ENCODE measurements at places on chromosomes 2 and 18. TPM values are rescaled to one million over a fixed set of nuclear protein-coding genes. Genes with fewer than 3 reads are reported as not detected.

DNA sequence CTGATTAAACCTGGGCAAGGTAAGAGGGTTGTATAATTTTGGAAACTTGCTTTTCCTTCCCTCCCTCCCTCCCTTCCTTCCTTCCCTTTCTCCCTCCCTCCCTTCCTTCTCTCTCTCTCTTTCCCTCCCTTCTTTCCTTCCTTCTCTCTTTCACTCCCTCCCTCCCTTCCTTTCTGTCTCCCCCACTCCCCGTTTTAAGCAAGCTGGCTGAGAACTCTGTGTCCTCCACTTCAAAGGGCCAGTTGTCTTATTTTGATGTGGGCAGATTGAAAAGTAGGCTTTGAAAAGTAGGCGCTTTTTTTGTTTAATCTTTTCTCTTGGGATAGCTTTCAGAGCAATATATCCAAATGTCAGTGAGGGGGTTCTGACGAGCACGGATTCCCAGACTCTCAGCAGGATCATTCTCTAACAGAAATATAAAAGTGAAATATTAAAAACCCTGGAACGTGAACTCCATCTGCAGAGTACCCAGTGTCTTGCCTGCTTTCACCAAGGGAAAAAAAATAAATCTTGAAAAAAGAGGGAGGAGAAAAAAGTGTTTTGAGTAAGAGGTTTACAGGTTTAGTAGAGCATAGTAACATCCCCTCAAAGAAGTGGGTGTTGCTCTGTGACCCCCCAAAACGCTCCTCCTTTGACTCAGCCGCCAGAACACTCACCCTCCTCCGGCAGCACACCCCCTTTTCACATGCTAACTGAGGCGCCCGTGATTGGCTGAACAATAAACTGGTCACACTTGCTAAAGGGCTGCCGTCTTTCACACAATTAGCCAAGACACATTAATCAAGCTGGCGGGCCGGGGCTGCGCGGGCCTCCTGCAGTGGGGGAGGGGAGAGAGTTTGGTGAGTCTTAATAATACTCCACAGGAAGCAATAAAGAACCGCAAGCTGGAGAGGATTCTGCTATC lies 52.2 kb downstream of the CDK15 start:
- H3K4me1 ChIP-seq: peaks cover 38% of the 10 kb centered on the region
- H3K27ac ChIP-seq: no peak overlapping the region
- no peaks in the 10 kb centered on the region for H3K27me3 ChIP-seq
- H3K36me3 ChIP-seq: no peaks in the 10 kb centered on the region

Gene TUBB8B
- not detected for polyA plus RNA-seq

Gene KCNS3
- 0.05 TPM for polyA plus RNA-seq

DNA sequence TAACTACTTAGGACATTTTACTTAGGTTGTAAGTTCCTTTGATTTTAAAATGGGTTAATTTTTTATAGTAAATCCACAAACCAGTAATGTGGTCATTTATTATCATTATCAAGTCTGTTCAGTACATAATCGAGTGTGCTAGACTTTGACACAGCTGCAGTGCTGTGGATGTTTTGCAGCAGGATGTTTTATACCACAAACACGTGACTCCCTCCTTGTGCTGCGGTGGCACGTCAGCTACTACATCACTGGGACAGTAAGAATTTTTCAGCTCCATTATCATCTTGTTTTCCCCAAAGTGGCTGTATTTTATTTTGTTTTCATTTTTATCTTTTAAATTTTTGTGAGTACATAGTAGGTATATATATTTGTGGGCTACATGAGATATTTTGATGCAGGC lies 70.0 kb downstream of the ATP9B start:
- H3K27me3 ChIP-seq: no peaks in the 10 kb centered on the region
- DNase-seq: no peak
- no peak overlapping the region for H3K4me3 ChIP-seq
- H3K36me3 ChIP-seq: peaks cover 2% of the 10 kb centered on the region
- no peaks in the 10 kb centered on the region for H3K4me1 ChIP-seq

- no peaks in the 10 kb centered on the region for H3K36me3 ChIP-seq
- no peaks in the 10 kb centered on the region for H3K27me3 ChIP-seq
- H3K4me3 ChIP-seq: no peak overlapping the region
- no peak overlapping the region for H3K27ac ChIP-seq
- H3K4me1 ChIP-seq: no peaks in the 10 kb centered on the region
Measured at GRCh38 chr2:73134471-73134870, 21.7 kb upstream of the RAB11FIP5 start.

GRCh38 chr2:20421988-20422370 lies 24.9 kb upstream of the RHOB start:
- H3K27me3 ChIP-seq: no peaks in the 10 kb centered on the region
- H3K27ac ChIP-seq: no peak overlapping the region

DNA sequence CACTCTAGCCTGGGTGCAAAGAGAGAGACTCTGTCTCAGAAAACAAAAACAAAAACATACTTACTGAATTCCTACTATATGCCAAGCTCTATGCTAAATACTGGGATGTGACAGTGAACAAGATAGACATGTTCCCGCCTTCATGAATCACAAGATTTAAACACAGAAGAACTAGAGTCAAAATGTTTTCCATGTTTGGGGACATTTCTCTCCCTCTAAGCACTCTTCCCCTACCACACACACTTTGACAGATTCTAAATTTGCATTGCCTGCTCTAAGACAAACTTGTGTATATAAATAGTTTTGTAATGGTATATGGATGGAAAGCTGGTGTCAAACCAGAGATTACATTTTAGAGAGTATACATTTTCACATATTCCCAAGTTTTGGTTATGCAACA lies 11.1 kb downstream of the CYBRD1 start:
- no peaks in the 10 kb centered on the region for H3K27me3 ChIP-seq
- H3K4me1 ChIP-seq: no peaks in the 10 kb centered on the region
- no peak overlapping the region for H3K4me3 ChIP-seq

Gene CAVIN2
- 1.5 TPM for polyA plus RNA-seq

GRCh38 chr2:100070078-100070477 lies 72.3 kb downstream of the AFF3 start:
- no peaks in the 10 kb centered on the region for H3K27me3 ChIP-seq
- H3K27ac ChIP-seq: no peak overlapping the region
- H3K4me3 ChIP-seq: no peak overlapping the region
- peaks cover 6% of the 10 kb centered on the region for H3K4me1 ChIP-seq

Gene PPM1B
- polyA plus RNA-seq: 16.2 TPM

GRCh38 chr2:98809116-98809515 lies 78.2 kb upstream of the MGAT4A start:
- H3K4me3 ChIP-seq: no peak overlapping the region
- DNase-seq: no peak
- H3K27ac ChIP-seq: no peak overlapping the region
- no peaks in the 10 kb centered on the region for H3K27me3 ChIP-seq
- no peaks in the 10 kb centered on the region for H3K36me3 ChIP-seq

GRCh38 chr2:70527447-70528080 lies 26.1 kb downstream of the TGFA start:
- no peak overlapping the region for H3K4me3 ChIP-seq
- H3K27me3 ChIP-seq: no peaks in the 10 kb centered on the region
- H3K4me1 ChIP-seq: no peaks in the 10 kb centered on the region

GRCh38 chr2:222284466-222284865 lies 14.3 kb downstream of the PAX3 start:
- DNase-seq: no peak
- no peaks in the 10 kb centered on the region for H3K4me1 ChIP-seq
- no peak overlapping the region for H3K27ac ChIP-seq

DNA sequence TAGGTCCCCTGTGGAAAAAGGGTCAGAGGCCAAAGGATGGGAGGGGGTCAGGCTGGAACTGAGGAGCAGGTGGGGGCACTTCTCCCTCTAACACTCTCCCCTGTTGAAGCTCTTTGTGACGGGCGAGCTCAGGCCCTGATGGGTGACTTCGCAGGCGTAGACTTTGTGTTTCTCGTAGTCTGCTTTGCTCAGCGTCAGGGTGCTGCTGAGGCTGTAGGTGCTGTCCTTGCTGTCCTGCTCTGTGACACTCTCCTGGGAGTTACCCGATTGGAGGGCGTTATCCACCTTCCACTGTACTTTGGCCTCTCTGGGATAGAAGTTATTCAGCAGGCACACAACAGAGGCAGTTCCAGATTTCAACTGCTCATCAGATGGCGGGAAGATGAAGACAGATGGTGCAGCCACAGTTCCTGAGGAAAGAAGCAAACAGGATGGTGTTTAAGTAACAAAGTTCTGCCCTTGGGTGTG lies 165.8 kb downstream of the RPIA start:
- DNase-seq: no peak
- H3K4me1 ChIP-seq: no peaks in the 10 kb centered on the region
- no peaks in the 10 kb centered on the region for H3K36me3 ChIP-seq
- no peak overlapping the region for H3K4me3 ChIP-seq
- no peak overlapping the region for H3K27ac ChIP-seq

DNA sequence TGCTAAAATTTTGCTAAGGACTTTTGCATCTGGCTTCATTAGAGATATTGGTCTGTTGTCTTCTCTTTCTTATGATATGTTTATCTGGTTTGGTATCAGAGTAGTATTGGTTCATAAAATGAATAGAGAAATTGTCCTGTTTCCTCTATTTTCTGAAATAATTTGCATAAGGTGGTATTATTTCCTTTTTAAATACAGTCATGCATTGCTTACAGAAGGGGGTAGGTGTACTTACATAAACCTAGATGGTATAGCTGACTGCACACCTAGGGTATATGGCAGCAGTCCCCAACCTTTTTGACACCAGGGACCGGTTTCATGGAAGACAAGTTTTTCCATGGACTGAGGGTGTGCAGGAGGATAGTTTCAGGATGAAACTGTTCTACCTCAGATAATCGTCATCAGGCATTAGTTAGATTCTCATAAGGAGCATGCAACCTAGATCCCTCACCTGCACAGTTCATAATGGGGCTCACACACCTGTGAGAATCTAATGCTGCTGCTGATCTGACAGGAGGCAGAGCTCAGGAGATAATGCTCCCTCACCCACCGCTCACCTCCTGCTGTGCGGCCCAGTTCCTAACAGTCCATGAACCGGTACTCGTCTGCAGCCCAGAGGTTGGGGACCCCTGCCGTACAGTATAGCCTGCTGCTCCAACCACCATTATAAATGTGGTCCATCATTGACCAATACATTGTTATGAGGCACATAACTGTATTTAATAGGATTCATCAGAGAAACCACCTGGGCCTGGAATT lies 189.2 kb downstream of the FAM210A start:
- H3K27me3 ChIP-seq: no peaks in the 10 kb centered on the region
- no peaks in the 10 kb centered on the region for H3K36me3 ChIP-seq
- peaks cover 12% of the 10 kb centered on the region for H3K4me1 ChIP-seq
- H3K27ac ChIP-seq: no peak overlapping the region
- no peak overlapping the region for H3K4me3 ChIP-seq
- DNase-seq: no peak

GRCh38 chr2:30684026-30684425 lies 123.2 kb downstream of the CAPN13 start:
- H3K27ac ChIP-seq: no peak overlapping the region
- H3K36me3 ChIP-seq: no peaks in the 10 kb centered on the region
- no peak for DNase-seq
- H3K4me3 ChIP-seq: no peak overlapping the region

DNA sequence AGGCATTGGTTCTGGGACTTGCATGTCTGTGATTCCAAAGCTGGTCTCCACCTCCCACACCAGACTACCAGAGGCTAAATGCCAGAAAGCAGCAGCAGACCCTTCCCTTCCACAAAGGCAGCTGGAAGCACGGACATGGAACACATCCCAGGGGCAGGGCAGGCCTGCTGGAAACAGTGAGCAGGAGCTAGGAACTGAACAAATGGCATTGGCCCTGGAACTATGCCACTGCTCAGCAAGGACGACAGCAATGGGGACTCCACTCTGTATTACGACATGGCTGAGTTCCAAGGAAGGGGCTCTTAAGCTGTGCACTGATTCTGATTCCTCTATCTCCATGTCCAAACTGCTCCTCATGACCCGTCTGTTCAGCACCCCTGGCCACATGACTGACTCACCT lies 77.8 kb upstream of the TFCP2L1 start:
- peaks cover 73% of the 10 kb centered on the region for H3K36me3 ChIP-seq
- H3K27ac ChIP-seq: no peak overlapping the region
- no peaks in the 10 kb centered on the region for H3K27me3 ChIP-seq
- DNase-seq: peak; percentile 28
- peaks cover 39% of the 10 kb centered on the region for H3K4me1 ChIP-seq
- H3K4me3 ChIP-seq: no peak overlapping the region

DNA sequence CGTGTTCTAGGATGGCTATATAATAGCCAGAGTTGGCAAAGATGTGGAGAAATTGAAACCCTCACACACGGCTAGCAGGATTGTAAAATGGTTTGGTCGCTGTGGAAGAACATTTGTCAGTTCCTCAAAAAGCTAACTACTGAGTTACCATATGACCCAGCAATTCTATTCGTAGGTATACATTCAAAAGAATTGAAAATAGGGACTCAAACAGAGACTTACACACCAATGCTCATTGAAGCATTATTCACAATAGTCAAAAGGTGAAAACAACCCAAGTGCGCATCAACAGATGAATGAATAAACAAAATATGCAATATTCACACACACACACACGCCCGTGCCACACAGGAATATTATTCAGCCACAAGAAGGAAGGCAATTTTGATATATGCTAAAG lies 98.7 kb downstream of the PLA2R1 start:
- H3K27me3 ChIP-seq: no peaks in the 10 kb centered on the region
- no peaks in the 10 kb centered on the region for H3K4me1 ChIP-seq
- H3K36me3 ChIP-seq: no peaks in the 10 kb centered on the region
- H3K4me3 ChIP-seq: no peak overlapping the region
- DNase-seq: no peak
- H3K27ac ChIP-seq: no peak overlapping the region

- H3K27ac ChIP-seq: no peak overlapping the region
- H3K4me3 ChIP-seq: no peak overlapping the region
- no peaks in the 10 kb centered on the region for H3K4me1 ChIP-seq
- H3K36me3 ChIP-seq: no peaks in the 10 kb centered on the region
Measured at GRCh38 chr18:29012883-29013465, 836.0 kb upstream of the CDH2 start.

Gene NTSR2
- not detected for polyA plus RNA-seq

Gene DUSP11
- 14.4 TPM for polyA plus RNA-seq

GRCh38 chr18:79203017-79203605 lies 133.9 kb downstream of the ATP9B start:
- no peaks in the 10 kb centered on the region for H3K36me3 ChIP-seq
- H3K4me3 ChIP-seq: no peak overlapping the region
- no peaks in the 10 kb centered on the region for H3K4me1 ChIP-seq
- no peaks in the 10 kb centered on the region for H3K27me3 ChIP-seq
- no peak for DNase-seq
- no peak overlapping the region for H3K27ac ChIP-seq

Gene CD226
- 0.56 TPM for polyA plus RNA-seq

DNA sequence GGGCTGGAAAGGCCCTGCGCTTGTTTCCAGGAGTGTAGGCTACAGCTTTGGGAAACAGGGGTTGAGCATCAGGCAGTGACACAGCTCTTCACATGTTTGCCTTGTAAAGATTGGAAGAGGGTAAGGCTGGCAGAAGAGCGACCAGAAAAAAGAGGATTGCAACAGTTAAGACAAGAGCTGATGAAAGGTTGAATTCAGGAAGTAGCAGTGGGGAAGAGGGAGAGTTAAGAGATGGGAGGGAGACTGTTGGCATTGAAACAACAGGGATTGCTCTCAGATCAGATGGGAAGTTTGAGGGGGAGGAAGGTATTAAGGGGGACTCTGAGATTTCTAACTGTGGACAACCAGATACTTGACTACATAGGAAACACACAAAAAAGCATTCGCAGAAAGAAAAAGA lies 96.9 kb downstream of the CTAGE1 start:
- H3K27me3 ChIP-seq: peaks cover 83% of the 10 kb centered on the region
- DNase-seq: no peak
- no peaks in the 10 kb centered on the region for H3K4me1 ChIP-seq
- H3K4me3 ChIP-seq: no peak overlapping the region
- no peak overlapping the region for H3K27ac ChIP-seq

- peaks cover 10% of the 10 kb centered on the region for H3K4me1 ChIP-seq
- no peaks in the 10 kb centered on the region for H3K27me3 ChIP-seq
- no peak overlapping the region for H3K4me3 ChIP-seq
- no peak overlapping the region for H3K27ac ChIP-seq
- DNase-seq: no peak
Measured at GRCh38 chr2:69450735-69451416, 13.6 kb upstream of the NFU1 start.
